DND-41 (cell line): ENCODE measurements at places on chromosomes 12 and 14.
A peak's percentile ranks its signal among the peaks of the same experiment; 100 is the strongest.

DNA sequence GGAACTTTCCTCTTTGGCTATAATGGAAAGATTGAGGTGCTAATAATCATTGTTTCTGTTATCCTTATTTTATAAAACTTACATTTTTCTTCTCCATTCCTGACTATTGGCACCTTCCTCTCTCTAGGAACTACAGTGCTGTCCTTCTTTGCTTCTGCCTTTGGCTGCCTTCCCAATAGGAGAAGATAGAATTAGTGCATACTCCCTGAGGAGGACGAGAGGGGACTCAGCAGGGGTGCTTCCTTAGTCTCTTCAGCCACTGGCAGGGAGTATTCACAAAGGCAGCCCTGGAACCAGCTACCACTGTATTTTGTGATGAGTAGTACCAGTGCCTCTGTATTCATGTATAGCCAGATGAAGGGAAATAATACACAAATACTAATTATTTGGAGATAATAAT lies 208.5 kb downstream of the FOXG1 start:
- no peak for DNase-seq

DNA sequence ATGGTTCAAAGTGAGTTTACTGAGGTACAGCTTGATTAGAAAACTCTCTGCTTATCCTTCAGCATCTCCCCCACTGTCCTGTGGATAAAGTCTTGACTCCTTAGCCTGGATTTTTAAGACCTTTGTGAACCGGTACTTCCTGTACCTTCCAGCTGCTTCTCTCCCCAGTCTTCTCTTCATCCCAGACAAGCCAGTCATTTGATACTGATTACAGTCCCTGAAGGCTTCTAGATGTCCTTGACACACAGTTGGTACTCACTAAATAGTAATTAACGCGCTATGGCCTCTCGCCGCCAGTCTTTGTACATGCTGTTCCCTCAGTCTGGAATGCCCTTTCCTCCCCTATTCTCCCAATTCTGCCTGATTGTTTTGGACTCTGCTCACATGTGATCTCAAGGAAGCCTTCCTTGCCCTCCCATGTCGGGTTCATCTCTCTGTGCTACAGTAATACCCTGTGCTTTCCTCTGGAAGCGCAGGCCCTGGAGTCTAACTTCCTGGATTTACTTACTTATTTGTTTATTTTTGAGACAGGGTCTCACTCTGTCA lies 50.6 kb upstream of the PTGR2 start:
- DNase-seq: no peak

DNA sequence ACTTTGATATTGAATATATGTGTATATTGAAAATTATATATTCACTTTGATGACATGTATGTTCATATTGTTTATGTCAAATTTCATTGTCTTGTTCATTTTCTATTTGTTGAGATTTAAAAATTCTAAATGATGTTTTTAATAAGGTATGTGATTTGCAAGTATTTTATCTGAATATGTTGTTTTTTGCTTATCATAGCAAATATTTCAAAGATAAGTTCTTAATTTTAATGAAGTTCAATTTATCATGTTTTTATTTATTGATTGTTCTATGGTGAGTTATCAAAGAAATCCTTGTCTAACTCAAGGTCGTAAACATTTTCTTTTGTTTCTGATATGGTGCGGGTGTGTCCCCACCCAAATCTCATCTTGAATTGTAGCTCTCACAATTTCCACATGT lies 45.2 kb downstream of the OR9K2 start:
- no peak for DNase-seq

DNA sequence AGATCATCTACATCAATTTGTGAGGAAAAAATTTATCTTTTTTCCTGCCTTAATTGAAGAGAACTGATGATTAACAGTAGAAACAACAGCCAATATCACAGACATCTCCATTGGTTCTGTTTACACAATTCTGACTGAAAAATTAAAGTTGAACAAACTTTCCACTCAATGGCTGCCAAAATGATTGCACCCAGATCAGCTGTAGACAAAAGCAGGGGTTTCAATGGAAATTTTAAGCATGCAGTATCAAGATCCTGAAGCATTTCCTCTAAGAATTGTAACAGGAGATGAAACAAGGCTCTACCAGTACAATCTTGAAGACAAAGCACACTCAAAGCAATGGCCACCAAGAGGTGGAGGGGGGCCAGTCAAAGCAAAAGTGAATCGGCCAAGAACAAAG lies 231.6 kb upstream of the KRR1 start:
- DNase-seq: no peak

- peak; percentile 19 for DNase-seq
Measured at GRCh38 chr12:113929312-113929989, 36.7 kb downstream of the RBM19 start.

DNA sequence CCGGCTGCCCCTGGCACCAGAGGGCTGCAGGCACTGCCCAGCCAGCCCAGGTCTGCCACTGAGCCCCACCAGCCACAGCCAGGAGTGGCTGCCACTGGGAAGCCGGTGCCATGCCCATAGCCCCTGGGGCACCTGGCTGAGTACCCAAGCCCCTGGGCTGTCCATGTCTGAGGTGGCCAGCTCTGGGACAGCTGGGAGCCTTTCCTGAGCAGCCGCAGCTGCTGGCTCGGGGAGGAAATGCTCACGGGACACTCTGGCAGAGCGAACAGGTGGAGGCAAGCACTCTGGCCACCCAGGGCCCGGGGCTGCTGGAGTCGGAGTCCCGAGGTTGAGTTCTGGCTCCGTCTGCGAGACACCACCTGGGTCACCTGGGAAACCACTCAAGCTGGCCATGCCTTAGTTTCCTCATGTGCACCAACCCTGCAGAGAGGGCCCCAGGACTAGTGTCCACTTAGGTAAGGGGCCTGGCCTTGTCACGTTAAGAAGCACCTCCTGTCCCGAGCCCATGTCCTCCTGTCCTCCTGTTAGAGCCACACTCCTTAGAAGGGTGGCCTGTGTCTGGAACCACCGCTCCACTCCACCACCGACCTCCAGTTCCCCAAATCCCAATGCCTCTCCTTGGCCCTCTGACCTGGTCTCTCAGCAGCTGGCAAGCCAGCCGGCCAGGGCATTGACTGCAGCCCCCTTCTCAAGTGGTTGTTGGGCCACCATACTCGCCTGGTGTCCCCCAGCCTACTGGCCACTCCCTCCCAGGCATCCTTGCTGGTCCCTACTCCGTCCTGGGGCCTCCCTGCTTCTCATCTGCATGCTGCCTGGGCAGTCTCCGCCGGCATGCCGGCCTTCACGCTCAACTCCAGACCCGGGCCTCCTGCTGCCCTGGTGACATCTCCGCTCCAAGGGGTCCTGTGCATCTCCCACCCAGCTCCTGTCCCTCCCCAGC lies 45.3 kb downstream of the BEGAIN start:
- no peak for DNase-seq

DNA sequence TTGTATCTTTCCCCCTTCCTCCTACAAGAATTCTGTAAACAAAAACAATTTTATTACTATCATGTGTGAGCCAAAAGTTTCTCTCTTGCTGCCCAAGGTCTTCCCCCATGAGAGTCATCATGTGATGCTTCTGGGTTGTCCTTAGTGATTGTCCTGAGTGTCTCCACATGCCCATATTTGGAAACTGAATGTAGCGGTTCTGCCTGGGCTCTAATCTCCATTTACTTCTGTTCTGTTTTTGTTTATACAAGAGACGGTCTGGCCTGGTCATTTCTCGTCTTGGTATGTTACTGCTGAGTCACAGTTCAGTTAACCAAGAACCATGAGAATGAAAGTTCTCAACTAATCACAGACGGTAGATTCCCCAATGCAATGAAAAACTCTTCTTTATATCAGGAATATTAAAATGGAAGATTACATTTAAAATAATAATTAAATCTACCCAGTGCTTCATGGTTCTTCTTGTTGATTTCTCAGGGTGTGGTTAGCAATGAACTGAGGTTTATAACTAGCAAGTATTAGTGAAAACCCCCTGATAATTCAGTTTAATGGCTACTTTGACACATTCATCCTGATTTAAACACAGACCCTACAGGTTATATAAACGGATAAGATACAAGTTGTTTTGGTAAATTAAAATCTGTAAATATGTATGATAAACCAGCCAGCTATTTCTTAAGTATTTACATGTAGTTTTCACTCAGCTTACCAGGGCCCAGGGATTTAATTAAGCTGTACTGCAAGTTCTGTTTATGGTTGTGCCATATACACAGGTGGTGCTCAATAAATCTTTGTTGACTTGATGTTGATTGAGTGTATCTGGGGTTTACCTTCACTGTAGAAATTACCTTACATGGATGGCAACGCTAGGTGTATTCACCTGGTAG lies 81.1 kb downstream of the PELI2 start:
- DNase-seq: no peak

DNA sequence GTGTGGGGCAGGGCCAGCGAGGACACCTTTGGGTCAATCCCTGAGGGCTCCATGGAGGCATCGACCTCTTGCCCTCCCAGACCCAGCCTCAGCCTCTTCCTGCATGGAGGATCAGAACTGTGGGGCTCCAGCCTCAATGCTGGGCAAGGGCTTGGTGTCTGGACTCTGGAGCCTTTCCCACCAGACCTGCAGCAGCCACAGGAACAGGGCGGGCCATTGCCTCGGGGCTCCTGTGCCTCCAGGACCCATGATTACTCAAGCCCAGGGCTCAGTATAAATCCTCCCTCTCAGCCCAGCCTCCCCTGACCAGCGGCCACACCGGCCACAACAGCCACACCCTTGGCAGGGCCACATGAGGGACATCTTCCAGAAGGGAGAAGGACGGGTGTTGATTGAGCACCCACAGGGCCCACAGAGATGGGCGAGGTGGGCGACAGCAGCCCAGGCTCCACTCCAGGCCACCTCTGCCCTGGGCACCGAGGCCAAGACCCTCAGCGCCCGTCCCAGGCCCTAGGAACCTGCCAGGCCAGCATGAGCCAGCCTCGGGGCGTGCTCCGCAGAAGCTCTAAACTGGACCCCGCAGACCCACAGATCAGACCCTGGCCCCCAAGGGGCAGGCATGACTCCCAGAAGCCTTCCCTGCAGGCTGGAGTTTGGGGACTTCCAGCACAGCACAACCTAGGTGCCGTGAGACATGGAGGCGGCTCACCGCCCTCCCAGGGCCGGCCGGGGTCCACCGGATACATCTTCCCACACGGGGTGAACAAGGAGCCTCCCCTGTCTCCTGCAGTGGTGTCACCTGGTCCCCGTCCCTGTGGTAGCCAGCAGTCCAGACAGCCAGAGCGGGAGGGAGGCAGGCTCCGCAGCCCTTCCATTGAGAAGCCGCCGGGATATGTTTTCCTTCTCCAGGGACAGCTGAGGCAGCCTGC lies 25.1 kb downstream of the NCOR2 start:
- no peak for DNase-seq

- DNase-seq: peak; percentile 27
Measured at GRCh38 chr12:11958221-11959091, 112.3 kb upstream of the BCL2L14 start.

DNA sequence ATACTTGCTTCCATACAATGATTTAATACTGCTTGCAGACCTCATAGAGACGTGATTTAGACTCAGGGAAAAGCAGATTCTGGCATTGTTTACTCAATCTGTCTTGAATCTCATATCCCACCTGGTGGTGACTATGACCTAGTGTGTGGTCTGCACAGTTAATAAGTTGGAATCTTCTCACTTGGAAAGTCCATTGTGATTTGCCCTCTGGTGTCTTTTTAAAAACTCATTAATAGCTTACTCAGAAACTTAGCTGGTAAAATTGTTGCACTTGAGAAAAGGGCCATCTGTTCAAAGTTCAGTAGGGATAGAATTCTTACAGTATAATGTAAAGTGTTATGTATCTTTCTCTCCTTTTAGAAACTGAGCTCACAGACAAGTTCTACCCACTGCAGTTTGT lies 106.0 kb downstream of the PELI2 start:
- no peak for DNase-seq

DNA sequence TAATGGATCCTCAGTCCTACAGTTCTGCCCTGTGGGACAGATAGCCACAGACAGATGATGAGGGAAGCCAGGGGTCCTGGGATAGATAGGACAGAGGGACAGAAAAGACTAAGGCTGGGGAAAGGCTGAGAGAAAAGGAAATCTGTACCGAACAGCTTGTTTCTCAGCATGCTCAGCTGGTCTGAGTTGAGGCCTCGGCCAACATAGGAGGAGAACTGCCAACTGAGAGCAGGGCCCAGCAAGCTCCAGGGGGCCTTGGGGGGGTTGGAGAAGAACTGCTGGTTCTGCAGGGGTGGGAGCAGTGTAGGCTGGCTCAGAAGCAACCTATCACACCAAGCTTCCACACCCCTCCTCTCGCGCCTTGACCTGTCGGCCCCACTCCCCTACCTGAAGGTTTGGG lies 10.1 kb downstream of the IL23A start:
- no peak for DNase-seq

- DNase-seq: no peak
Measured at GRCh38 chr14:24291446-24292117, 8.0 kb downstream of the DHRS1 start.

GRCh38 chr14:56057071-56057741 lies 61.0 kb upstream of the PELI2 start:
- no peak for DNase-seq

DNA sequence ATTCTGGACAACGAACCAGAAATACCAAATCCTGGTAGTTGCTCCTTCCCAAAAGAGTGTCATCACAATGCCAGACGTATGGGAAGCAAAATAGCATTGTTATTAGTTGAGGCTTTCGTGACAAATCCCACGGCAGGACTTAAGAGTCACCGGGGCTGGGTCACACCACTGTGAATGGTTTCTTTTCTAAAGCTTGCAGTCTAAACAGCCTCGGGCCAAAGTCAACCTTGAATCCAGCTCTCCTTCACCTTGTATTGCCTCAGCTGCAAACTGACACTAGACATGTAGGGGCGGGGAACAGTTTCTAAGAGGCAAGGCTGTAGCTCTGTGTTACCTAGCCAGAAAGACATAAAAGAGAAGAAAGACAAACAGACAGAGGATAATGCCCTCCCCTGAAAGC lies 734.8 kb downstream of the MED13L start:
- no peak for DNase-seq

DNA sequence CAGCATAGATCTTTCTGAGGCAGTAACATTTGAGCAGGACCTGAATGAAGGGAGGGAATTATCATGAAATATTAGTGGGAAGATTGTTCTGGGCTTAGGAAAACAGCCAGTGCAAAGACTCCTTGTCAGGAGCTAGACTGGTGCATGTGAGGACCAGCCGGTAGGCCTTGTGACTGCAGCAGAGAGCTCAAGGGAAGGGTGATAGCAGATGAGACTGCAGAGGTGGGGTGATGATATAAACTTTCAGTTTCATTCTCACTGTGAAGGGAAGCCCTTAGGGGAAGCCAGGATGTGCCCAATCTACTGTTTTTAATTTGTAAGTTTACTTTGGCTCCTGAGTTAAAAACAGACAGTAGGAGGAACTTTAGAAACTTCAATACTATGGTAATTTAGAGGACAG lies 12.4 kb downstream of the IL22 start:
- DNase-seq: peak; percentile 72

DNA sequence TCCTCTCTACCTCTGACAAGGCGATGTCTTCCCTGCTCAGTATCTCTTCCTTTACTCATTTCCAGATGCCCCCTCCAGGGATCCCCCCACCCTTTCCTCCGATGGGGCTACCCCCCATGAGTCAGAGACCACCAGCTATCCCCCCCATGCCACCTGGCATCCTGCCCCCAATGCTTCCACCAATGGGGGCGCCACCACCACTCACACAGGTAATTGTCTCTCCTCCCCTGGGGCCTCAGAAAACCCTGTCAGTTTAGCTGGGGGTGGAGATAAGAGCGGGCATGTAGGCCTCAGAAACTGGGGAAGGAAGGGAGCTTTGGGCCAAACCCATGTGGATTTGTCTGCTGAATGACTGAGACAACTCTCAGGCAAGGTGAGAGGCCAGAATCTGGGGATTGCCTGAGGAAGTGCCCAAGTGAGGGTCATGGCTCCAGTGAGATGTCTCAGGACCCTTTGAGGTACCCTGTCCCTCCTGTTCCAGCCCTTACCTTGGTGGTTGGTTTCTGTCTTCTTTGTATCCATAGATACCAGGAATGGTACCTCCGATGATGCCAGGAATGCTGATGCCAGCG lies 8.1 kb downstream of the PRPF40B start:
- no peak for DNase-seq
